ENCODE measurements at places on chromosomes 11 and 22.

GRCh38 chr11:10751581-10751940, 515 bp downstream of the CTR9 start:
- no peak for DNase-seq

DNA sequence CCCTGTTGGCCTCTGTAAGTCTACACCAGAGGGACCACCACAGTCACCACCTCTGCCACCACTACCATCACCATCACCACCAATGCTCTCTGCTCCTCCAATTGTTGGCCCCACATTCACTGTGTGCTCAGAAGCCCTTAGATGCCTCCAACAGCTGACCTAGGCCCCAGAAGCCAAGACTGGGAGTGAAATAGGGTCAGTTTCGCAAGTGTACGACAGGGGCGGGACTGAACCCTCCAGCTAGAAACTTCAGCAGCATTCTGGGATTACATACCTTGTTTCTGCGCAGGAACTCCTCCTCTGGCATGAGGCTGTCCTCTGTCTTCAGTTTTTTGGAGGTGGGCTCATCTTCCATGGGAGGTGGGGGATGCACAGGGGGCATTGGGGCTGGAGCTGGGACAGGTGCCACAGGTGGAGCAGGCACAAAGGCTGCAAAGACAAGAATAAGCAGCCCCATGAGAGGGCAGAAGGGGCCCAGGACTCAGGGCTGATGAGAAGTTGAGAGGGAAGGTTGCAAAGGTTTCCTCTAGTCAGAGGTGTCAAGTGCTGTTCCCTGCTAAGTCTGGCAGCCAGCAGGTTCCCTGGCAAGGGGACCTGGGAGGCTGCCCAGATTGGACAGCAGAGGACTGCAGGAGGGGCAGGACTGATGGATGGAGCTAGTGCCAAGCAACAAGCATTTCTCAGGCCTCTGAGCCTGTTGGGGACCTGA, 10.2 kb upstream of the TBC1D10A start:
- DNase-seq: no peak

DNA sequence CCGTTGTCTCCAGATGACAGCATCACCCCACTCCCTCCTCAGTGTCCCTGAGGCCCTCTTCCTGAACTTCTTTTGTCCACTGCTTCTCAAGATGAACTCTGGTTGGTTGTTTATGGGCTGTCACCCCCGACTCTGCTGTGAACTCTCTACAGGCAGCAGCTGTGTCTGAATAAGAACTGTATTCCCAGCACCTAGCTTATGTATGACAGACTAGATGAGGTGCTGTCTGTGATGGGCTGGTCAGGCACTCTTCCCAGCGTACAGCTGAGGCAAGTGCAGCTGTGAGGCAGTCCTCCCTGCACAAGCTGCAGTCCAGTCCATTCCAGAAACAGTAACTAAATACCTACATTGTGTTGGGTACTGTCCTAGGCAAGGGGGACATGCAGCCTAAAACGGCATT, 111.4 kb upstream of the PITPNB start:
- no peak for DNase-seq

DNA sequence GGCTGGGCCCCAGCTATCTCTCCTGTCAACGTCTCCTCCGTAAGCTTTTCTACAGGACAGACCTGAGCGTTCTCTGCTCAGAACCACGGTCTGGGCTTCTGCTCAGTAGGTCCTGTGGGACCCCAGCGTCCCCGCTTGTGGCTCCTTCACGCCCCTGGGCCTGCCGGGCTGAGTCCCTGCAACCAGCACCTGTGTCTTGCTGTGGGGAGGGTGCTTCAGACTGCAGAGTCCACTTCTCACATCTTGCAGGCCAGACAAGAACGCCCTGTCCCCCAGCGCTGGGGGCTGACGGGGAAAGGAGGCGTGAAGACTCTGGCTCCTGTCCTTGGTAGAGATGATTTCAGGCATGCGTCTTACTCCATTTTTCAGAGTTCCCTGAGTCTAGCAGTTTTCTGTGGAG, 1480.8 kb downstream of the BRD1 start:
- DNase-seq: no peak

DNA sequence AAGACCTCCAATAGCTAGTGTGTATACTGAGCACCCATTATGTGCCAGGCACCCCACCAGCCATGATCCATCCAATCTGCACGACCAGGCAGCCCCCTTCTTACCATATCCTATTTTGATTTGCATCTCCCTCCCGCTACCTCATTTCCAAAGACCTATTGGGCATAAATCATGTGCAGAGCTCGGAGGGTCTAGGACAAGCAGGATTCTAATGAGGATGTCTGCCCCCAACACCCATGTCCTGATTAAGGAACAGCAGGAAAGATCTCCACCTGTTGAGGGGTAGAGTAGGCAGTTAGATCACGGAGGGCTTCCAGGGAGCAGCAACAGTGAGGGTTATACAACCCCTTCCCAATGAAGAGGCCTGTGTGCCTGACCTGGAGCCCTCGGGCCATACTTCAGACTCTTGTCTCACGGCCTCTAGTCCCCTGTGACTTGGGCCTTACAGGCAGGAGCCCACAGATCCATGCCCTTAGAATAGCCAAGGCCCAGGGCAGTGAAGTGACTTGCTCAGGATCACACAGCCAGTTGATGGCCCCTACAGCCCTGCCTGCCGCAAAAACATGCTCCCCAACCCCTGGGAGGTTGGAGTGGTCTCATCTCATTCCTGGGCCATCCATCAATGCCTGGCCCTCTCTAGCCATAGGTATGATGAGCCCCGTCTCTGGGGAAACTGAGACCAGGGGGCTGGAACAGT, 3.5 kb downstream of the RAB3IL1 start:
- DNase-seq: no peak

DNA sequence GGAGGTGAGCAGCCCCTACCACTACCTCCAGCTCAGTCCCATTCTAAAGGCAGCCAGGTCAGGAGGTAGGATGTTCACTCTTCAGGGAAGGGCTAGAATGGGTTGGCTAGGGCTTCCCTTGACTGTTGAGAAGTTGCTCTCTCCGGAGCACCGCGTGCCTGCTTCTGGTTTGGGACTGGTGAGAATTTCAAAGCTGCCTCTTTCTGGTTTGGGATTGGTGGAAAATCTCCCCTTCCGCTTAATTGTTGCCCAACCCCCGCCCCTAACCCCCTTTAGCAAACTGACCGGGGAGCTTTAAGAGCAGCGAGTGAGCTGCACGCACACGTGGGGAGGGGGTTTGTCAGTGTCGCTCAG, 686 bp downstream of the USP2 start:
- no peak for DNase-seq

DNA sequence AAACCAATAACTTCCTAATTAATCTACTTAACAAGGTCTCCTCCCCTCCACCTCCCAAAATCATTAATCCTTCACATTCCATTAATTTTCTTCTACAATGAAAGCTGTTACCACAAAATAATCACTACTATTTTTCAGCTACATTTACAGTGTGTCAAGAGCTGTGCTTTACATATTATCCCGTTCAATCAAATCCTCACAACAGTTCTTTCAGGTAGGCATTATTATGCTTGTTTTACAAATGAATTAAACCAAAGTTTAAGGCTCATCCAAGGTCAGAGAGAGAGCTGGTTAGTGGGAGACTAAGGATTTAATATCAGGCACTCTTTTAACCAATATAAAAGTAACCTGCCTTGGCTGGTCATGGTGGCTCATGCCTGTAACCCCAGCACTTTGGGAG, 107.4 kb downstream of the SIK3 start:
- DNase-seq: no peak

DNA sequence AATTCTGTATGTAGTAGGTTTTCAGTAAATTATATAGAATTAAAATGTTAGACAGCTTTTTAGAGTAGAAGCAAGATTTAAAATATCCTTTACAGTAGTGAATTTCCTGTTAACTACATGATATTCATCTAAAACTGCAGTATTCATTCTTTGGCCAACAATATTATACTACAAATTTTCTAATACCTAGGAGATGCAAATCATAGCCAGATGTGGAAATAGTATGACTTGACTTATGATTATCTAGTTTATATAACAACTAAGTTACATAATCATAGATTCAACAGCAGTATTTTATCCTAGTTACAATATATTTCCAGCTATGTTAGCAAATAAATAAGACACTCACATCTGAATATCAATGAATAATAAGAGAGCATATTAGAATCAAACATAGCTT, 163.2 kb downstream of the MSANTD4 start:
- no peak for DNase-seq

GRCh38 chr22:38733329-38733723, 22.5 kb downstream of the SUN2 start:
- DNase-seq: no peak
